Right forelimb (tissue), 1 donor: ENCODE measurements at places on chromosomes 4 and X.

DNA sequence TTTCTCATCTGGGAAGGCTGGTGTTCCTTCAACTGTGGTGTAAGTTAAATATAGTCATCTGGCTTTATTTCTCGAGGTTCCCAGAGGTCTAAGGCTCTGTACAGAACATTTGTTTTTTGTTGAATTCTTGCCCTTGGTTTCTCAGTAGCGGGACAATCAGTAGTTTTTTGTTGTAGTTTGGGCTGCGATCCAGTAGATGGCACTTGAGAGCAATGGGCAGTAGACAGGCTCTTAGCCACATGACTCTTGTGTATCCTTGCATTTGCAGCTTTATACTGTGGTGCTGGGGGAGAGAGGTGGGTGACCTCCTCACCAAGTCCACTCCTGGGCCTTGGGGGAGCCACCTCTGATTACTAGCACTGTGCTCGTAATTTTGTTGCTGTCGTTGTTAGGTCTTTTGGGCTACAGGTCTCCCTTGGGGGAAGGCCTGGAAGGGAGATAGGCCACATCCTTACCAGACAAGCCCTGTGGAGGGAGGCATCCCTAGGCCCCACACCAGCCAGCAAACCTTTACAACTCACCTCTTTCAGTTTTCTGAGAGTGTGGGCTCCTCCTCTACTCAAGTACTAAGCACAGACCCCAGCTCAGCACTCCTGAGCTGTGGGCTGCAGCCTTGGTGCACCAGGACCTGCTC, 8.1 kb downstream of the ETDB start:
- no peak for DNase-seq

DNA sequence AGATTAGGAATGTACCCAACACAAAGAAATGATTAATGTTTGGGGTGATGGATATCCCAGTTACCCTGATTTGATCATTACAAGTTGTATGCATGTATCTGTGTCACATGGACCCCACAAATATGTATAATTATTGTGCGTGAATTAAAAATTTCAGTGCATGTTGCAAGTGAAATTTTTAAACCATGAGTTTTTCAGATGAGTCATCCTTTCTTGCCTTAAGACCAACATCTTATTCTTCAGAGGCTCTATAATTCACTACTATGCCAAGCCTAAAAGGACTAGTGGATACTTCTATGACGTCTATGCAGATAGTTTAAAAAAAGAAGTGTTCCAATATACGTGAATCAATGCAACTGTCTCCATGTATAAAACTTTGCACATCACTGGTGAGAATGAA, 113.0 kb upstream of the SH3RF1 start:
- DNase-seq, result no peak

- DNase-seq, result no peak
Observed at GRCh38 chr4:74543231-74543781, 98.4 kb downstream of the AREG start.

GRCh38 chr4:186932196-186932595, 208.5 kb upstream of the FAT1 start:
- no peak for DNase-seq
